Thoracic aorta (tissue), 2 donors: ENCODE measurements at places on chromosomes 13 and 19.

- no peak for DNase-seq
Observed at GRCh38 chr19:35327642-35328041, 1.3 kb upstream of the CD22 start.

DNA sequence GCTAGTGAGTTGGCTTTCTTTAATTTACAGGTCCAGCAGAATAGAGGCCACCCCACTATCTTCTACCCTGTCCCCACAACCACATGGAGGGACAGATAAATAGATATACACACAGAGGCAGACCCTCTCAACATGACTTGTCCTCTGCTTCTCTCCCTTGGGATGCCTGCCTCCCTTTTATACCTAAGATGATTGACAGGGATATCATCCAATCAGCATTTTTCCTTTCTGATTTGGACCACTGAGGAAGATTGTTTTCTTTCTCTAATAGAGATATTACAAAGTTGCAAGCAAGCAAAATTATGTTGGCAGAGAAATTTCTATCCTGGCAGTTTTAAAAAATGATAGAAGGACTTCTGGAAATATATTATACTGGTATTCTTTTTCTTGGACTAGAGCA, 35.8 kb downstream of the STOML3 start:
- no peak for DNase-seq

DNA sequence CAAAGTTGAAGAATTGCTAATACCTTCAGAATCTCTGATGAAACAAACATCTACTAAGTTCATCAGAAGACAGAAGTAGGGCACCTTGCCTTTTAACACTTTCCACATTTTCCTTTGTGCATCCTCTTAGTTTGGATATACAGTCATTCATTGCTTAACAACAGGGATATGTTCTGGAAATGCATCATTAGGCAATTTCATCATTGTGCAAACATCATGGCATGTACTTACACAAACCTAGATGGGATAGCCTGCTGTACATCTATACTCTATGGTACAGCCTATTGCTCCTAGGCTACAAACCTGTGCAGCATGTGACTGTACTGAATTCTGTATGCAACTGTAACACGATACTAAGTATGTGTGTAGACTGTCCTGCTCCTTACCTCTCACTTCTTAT, 169.8 kb downstream of the SUCLA2 start:
- no peak for DNase-seq

- DNase-seq: no peak
Observed at GRCh38 chr19:5093297-5093928, 124.5 kb downstream of the KDM4B start.

- DNase-seq: no peak
Observed at GRCh38 chr13:91331047-91331915, 16.2 kb upstream of the MIR17HG start.

DNA sequence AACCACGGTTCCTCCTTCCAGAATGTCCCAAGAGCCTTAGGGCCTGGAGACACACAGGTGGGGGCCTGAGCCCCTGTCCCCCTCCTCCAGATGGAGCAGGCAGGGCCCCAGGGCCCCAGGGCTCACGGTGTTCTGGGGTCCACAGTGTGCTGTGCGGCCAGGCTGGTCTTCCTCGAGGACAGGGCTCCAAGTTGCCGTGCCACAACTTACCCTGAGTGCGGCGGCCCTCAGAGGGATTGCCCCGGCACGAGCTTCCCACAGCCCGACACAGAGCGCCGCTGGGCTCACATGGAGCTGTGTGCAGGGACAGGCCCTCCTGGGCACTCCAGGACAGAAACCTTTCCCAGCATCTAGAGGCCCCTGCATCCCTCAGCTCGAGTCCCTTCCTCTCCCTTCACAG, 160.8 kb downstream of the KDM4B start:
- DNase-seq: no peak

DNA sequence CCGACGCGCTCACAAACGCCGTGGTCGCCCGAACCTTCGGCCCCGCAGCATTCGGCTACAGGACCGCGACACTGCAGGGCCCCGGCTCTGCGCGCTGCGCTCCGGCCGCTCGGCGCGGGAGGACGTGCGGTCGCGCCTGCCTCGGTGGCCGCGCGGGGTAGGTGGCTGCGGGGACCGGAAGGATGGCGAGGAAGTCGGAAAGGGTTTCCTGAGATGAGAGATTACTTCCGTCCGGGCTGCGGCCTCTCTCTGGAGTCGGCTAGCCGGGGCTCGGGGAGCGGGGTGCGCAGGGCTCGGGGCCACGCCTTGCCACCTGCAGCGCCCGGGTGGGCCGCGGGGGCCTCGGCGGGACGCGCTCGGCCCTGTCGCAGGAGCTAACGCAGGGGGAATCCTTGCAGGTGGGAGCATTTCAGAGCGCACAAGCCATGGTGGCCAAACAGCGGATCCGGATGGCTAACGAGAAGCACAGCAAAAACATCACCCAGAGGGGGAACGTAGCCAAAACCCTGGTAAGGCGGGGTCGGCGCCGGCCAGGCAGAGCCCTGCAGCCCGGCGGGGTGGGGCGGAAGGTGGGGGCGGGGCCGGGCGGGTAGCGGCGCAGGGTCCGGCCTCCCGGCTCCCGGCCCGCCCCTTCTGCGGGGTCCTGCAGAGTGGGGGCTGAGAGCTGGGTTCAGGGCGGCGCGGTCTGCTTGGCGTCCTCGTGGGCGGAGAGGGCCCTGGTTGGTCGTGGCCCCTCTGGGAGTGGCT, at the start of gene SERP2:
Gene SERP2 (plus strand): TSS at position 224 of the 747 bp plus-strand sequence. CDS start 202 bp downstream, at position 426.
- no peak for DNase-seq

GRCh38 chr13:40275636-40276035, 390.8 kb downstream of the FOXO1 start:
- DNase-seq: no peak

DNA sequence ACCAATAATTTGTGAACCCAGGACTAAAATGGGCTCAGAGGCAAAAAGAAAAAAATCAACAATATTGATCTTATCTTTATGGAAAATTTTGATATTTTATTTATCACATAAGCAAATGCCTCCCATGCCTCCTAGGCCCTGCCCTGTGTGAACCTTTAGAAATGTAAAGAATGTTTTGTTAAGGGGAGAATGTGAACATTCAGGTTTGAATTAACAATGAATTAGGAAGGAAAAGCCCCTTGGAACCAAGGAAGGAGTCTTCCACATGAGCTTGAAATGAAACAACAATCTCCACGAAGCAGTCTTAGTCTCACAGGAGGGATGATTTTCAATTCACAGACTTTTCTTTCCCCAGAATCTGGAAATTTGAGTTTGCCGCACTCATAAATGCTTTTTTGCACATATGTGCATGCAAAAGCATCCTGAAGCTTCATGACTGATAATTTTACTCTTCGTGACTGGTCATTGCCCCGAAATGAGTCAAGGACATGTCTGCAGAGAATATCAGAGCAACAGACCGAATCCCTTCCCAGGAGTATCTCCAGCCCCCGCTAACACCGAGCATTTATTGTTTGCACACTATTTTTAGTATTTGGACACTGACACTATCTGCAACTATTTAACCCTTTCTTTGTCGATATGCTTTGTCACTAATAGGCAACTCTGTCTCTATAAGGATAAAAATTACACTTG, 135.2 kb downstream of the DCT start:
- no peak for DNase-seq

- DNase-seq: no peak
Observed at GRCh38 chr19:31801611-31802010, 452.4 kb upstream of the TSHZ3 start.

DNA sequence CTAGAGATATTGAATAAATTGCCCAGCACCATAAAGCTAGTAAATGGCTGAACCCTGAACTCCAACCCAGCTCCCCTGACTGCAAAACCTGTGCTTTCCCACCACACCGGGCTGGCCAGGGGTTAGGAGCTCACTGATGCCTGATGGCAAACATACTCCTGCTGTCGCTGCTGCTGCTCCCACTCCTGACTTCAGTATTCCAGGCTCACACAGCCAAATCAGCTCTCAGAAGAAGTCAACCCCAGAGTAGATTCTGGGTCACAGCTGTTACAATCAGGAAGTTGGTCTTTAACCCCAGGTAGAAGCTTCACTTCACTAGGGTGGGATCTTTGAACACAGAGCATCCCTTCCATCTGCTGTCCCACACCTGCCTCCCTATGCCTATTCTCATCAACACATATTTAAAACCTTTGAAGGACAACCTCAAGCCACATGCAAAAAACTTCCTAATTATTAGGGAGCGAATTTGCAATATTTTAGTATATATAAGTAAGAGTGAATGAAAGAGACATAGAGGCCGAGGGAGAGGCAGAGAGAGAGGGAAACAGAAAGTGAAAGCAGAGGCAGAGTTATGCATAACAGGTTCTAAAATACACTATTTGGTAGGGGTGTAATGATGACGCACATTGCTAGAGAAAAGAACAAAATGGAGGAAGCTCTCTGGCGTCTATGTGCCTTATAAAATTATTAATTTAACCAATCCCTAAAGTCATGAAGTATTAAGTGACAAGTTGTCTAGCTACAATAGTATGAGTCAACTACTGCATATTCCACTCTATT, 99.4 kb upstream of the SERP2 start:
- DNase-seq: no peak

- DNase-seq: no peak
Observed at GRCh38 chr19:2415281-2415972, 12.0 kb downstream of the TIMM13 start.

DNA sequence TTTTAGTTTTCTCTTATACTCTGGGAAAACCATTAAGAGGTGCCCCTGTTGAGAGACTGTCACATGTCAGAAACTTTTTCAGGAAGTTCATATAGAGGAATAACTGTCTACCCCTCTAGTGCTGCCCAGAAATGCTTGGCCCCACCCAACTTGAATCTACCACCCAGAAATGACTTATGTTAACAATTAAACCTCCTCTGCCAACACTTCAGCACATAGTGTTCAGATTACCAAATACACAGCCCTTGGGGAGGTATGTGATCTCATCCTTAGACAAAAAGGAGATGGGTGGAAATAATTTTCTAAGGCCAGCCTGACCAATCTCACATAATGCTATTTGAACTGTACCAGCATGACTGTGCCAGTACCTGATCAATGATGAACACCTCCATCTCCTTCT, 35.6 kb downstream of the CCDC169 start:
- no peak for DNase-seq

- no peak for DNase-seq
Observed at GRCh38 chr13:20482275-20482761, 43.3 kb downstream of the CRYL1 start.

GRCh38 chr13:31367410-31367809, 167.6 kb downstream of the B3GLCT start:
- DNase-seq: no peak
